ENCODE measurements at places on chromosomes 2 and 18. TPM values are rescaled to one million over a fixed set of nuclear protein-coding genes. Genes with fewer than 3 reads are reported as not detected.

The GPAT2 gene
- 1.3 TPM for total RNA-seq

The KLHL30 gene
- total RNA-seq = not detected

The EML6 gene
- 0.73 TPM for total RNA-seq

The LRRTM1 gene
- not detected for total RNA-seq

The MAPK4 gene
- not detected for total RNA-seq

The DYNAP gene
- total RNA-seq = not detected

The TPO gene
- 0.21 TPM for total RNA-seq

The NCOA1 gene
- 53.2 TPM for total RNA-seq

The OTX1 gene
- not detected for total RNA-seq

The TMEM163 gene
- 0.63 TPM for total RNA-seq

The CCL20 gene
- 130 TPM for total RNA-seq

The ALPG gene
- not detected for total RNA-seq

Measured in mononuclear cell (primary cell).